ENCODE measurements at places on chromosomes 1 and 21.

- no peak for DNase-seq
Measured at GRCh38 chr1:179984942-179985341, 30.3 kb downstream of the CEP350 start.

DNA sequence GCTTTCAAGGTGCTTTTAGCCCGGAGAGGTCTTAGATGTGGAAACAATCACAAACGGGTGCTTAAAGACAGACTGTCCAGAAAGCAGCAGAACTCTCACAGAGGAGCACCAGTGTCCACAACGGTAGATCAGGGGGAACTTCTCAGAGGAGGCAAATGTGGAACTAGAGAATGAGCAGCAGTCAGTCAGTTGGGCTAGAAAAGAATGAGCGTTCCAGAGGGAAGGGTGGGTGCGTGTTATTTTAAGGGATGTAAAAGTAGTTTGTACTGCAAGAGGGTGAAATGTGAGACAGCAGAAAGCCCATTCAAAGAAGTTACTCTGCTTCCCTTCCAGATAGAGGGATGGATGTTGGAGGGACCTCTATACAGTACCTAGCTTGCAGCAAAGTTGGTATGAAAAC lies 30.9 kb downstream of the RGS5 start:
- DNase-seq = no peak

DNA sequence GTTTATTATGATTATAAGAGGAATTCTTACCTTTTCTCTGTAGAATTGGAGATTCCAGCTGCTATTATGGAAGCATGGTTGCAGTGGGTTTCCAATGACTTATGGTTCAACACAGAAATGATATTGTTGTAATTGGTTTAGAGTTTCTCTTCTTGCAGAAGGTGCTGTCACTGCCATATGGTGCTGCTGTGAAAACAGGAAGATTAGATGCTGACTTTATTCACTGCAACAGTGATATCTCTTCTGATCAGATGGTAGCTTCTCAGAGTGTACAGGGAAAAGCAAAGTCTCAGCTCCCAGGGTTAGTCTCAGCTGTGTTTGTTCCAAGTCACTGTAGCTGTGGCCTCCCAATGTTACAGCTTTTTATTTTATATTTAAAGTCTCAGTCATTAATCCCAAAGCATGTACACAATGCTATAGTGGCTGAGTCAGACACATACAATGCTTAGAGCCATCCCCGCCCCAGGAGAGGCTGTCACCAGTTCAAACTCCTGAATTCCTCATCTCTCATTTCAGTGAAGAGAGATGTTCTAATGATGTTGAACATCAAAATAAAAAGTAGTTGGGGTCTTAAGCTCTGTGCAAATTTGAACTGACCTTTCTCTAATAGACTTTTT lies 42.7 kb upstream of the RGS2 start:
- DNase-seq = no peak

- DNase-seq = no peak
Measured at GRCh38 chr1:193368302-193368701, 181.9 kb upstream of the B3GALT2 start.

DNA sequence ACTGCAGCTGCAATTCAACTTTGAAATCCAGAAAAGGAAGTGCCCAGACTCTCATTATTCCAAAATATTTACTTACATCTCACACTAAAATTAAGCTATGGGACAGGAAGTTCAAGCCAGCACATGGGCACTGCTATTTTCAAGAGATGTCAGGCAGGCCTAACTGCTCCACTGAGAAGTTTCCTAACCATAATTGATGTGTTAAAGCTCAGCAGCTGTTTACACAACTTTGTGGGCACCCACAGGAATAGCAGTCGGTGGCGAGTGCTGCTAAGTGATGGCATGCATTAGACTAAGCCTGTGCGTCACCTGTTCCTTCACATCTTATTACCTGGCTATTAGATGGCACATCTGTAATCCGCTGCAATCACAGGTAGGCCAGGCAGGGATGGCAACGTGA lies 303.3 kb upstream of the DAB1 start:
- DNase-seq = no peak

DNA sequence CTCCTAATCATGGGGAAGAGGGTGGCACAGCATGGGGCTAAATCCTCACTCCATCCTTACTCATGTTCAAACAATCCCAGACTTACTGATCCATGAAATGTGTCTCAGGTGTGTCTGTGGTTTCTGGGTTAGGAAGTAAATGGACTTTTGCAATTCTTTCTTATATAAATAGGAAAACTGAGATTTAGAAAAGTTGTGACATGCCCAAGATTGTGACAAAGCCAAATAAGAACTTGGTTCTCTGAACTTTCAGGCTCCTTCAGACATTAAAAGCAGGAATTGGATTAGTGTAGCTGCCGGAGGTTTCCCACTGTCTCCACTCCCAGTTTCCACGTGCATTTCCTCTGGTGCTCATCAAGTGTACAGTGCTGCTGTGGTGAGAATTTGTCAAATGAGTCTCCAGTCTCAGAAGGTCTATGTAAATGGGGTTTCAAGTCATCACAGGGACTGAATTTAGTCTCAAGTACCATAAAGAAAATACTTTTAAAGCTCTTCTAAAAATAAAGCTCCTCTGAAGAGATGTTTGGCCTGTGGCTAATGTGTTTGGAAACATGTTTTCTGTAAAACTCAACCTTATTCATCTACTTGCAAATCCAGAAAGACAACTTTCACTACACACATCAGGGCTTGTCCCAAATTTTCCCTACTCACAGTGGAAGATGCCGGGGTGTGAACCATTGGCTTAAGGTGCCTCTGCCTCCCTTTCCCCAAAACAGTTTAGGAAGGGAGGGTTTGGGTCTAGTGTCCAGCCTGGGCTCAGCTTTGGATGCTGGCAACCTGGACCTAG lies 115.2 kb downstream of the NGF start:
- DNase-seq = no peak

- DNase-seq = no peak
Measured at GRCh38 chr21:33059380-33059841, 10.5 kb upstream of the OLIG1 start.
